ENCODE measurements at places on chromosomes 5 and 9.

DNA sequence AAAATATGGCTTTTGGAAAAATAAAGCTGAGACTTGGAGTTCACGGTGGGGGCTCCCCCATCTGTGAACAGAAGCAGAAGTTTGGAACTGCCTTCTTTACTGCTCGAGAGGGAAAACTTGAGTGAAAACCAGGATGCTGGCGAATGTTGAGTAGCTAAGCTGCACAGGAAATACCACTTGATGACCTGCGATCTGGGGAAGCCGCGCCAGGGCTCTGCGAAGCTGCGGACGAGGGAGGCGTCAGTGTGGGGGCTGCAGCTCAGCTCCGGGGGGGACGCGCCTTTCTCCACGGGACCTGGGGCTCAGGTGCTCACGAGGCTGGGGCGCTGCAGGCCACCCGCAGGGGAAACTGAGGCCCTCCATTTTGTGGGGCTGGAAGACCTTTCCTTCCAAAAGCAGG is 62.3 kb downstream of the TENT4A start:
- DNase-seq = no peak

- DNase-seq = no peak
These were observed 96.1 kb downstream of the OTULIN start for GRCh38 chr5:14760548-14761002.

- no peak for DNase-seq
These were observed 51.3 kb downstream of the GADD45G start for GRCh38 chr9:89655990-89656657.

DNA sequence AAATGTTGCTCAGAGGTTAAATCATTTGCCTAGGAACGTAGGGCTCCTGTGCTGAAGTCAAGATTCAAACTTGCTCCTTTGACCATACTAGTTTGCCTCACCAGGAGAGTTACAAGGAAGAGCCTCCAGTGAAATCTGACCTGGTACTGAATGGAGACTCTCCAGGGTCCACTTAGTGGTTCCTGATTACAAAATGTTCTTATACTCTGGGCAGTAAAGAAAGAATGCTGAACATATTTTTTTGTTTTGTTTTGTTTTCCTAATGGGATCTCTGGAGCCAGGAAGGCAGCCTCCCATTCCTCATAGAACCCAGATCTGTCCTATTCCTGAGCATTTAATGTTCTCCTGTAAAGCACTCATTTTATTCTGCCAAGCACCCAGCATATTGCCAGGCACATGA is 256.5 kb upstream of the CLINT1 start:
- DNase-seq = no peak

DNA sequence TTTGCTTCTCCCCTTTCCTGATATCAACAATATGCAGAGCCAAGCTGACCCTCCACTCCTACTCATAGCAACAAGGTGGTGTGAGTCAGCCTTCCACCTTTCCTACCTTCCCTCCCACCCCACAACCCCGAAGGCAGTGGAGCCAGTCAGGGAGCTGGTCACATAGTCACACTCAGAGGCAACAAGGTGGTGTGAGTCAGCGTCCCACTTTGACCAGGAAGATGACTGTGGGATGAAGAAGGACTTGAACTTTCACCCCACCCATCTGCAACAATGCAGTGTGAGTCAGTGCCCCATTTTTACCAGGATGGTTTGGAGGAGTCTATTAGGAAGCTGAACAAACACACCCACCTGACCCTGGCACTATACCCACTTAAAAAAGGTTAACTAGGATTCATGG is 30.1 kb upstream of the ZNF782 start:
- no peak for DNase-seq

GRCh38 chr5:82160948-82161347 is 117.2 kb downstream of the RPS23 start:
- DNase-seq = no peak

DNA sequence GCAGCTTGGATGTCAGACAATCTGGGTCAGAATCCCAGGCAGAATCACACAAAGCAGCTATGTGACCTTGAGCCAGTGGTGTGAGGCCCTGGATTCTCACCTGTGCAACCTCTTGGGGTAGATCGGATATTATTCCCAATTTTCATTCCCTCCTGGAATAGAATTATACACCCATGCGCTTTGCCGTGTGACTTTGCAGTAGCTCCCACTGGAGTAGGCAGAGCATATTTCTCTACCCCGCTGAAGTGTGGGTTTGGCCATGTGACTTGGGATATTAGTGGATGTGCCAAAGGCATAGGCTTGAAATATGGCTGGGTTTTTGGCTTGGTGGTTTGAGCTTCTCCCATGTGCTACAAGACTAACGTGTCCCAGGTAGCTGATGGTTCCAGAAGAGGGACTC is 35.5 kb upstream of the IER5L start:
- no peak for DNase-seq

- peak; percentile 47 for DNase-seq
These were observed 275.2 kb downstream of the SMARCA2 start for GRCh38 chr9:2290382-2290781.

GRCh38 chr5:33114361-33114760 is 326.4 kb upstream of the TARS1 start:
- DNase-seq = no peak

- DNase-seq = no peak
These were observed 223.2 kb upstream of the ACO1 start for GRCh38 chr9:32161209-32161608.

GRCh38 chr9:124699575-124699974 is 71.5 kb downstream of the NR6A1 start:
- DNase-seq = no peak

All from esophagus muscularis mucosa (tissue), 4 donors.